ENCODE measurements at places on chromosomes 2 and 18. TPM values are rescaled to one million over a fixed set of nuclear protein-coding genes. Genes with fewer than 3 reads are reported as not detected.

CDK15 gene
- total RNA-seq = not detected

FSIP2 gene
- total RNA-seq = 11.0 TPM

TET3 gene
- total RNA-seq = 35.7 TPM

SCYGR5 gene
- total RNA-seq = not detected

Data from parietal lobe (tissue), 2 donors.